NCI-H524 (cell line): ENCODE measurements at places on chromosomes 7 and 10.

- DNase-seq = no peak
Observed at GRCh38 chr7:89731751-89732445, 422.4 kb upstream of the STEAP1 start.

DNA sequence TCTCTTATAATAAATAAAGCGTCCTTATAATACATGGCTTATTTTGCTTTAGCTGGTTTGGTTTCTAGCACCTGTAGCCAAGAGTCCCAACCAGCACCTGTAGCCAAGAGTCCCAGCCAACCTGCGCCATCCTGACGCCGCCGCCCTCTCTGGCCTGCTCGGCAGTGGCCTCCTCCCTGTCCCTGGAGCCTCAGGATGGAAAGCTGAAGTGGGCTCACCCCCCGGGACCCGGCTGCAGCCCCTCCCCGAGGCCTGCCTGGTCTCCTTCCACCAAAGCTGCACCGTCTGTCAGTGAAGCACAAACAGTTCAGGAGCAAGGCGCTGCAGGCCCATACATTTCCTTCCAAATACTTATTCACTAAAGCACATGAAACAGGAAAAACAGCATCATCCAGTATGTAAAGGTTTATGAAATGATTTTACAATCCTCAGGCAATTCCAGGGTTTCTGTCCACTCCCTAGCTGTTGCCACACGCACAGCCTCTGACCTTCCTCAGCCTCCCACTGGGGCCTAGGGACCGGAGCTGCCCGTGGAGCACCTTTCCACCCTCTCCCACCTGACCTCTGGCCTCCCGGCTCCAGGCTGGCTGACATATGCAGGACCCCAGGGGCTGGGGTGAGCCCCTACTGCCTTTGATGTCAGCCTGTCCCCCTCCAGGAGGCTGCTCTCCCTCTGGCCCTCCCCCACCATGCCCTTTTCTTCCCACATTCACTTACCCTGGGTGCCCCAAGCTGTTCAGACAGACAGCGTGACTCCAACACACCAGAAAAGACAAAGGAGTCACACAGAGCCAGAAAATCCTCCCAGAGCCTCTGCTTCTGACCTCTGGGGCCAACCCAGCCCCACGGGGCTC, 149.6 kb upstream of the PPP2R2D start:
- DNase-seq = no peak

GRCh38 chr7:64802699-64803098, 8.5 kb downstream of the ZNF138 start:
- no peak for DNase-seq

GRCh38 chr7:147578196-147578595, 1012.4 kb upstream of the C7orf33 start:
- DNase-seq = no peak

DNA sequence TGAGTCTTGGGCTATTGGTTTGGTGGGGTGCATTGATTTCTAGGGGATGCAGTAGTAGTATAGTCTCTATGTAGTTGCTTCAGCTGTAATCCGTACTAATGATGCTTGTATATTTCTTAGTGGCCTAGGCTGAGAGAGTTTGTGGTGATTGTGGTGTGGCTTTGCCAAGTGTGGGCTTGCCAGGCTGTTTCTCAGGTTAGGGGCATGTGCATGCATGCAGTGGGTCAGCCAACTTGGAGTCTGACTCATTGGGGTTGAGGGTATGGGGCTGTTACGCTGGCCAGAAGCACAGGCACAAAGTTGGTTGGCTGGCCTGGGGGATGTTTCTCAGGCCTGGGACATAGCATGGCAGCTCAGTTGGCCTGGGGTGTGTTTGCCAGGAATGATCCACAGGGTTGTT, 25.7 kb upstream of the PLA2G12B start:
- DNase-seq = no peak

DNA sequence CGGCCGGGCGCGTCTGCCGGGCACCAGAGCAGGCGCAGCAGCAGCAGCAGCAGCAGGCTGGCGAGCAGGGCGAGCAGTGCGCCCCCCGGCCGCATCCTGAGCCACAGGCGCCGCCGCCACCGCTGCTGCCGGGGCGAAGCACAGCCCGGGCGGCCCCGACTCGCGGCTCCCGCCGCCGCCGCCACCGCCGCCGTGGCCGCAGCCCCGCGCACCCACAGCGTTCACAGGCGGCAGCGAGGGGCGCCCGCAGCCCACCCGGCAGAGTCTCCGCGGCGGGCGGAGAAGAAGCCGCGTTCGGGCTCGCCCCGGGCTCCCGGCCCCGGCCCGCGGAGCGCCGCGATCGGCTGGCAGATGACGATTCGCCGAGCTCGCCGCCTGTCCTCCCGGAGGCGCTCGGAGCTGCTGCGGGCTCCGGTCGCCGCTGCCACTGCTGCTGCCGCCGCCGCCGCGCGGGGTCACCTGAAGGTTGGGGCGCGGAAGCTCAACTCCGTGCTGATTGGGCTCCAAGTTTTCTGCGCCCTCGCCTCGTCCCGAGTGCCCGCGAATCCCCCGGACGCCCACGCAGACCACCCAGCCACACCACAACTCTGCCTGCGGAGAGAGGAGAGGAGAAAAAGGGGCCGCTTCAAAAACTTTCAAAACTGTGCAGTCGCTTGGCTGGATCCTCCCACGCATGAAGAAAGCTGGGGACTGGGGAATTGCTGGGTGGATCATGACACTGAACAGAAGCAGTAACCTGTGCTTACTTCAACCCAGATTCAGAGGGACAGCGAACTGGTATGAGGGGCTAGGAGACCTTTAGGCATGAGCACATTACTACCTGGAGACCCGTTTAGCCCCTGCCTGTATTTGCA, at the start of gene ST8SIA6:
Gene ST8SIA6, minus strand, starts transcription at position 435 of the 854 bp plus-strand sequence. Its CDS starts 340 bp downstream, at position 95.
- no peak for DNase-seq

DNA sequence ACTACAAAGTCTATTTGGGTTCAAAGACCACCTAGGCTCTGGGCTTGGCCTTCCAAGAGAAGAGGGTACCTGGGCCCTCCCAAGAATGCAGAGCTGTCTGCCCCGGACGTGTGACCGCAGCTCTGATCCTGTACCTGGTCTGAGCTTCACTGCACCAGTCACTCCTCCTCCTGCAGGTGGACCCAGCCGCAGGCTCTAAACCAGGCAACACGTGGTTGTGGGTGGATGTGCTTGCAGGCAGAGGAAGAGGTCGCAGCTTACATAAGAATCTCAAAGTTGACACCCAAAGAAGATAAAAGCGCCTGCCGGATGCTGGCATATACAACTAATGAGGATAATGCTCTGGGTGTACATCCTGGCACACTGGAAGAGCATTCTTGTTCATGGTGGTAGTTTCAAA, 9.4 kb upstream of the PFKP start:
- DNase-seq = no peak

DNA sequence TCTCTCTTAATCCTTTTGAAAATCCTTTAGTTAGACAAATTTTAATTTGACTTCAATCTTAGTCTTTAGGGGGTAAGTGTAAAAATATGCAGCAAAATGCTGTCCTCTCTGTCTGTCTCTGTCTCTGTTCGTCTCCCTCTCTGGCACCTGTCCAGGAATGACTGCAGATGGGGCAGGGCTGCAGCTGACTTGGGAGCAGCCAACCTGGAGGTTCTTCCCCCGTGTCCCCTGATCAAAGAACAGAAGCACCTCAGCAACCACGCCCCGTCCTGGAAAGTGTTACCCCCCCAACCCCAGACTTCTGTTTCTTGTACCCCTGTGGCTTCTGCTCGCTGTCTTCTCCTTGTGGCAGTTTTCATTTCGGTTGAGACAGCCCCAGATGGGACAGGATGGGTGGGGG, 141.6 kb upstream of the NPS start:
- DNase-seq = peak; percentile 16

GRCh38 chr7:144133307-144133706, 10.3 kb downstream of the OR2A14 start:
- DNase-seq = no peak

DNA sequence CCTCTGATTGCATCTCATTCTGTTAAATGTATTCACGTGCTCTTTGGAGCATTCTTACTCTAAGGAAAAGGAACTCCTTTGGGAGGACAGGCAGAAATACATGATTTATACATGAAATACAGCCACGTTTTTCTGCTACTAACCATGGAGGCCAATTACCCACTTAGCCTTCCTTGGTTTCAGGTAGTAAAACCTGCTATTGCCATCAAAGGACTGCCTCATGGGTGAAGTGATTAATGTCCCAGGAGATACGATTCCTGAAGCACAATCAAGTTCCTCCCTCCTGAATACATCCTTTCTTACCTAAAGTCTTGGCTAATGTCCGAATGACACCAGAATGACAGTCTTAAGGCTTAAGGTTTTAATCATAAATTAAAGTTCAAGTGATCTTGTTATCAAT, 58.5 kb upstream of the PIK3CG start:
- DNase-seq = no peak

DNA sequence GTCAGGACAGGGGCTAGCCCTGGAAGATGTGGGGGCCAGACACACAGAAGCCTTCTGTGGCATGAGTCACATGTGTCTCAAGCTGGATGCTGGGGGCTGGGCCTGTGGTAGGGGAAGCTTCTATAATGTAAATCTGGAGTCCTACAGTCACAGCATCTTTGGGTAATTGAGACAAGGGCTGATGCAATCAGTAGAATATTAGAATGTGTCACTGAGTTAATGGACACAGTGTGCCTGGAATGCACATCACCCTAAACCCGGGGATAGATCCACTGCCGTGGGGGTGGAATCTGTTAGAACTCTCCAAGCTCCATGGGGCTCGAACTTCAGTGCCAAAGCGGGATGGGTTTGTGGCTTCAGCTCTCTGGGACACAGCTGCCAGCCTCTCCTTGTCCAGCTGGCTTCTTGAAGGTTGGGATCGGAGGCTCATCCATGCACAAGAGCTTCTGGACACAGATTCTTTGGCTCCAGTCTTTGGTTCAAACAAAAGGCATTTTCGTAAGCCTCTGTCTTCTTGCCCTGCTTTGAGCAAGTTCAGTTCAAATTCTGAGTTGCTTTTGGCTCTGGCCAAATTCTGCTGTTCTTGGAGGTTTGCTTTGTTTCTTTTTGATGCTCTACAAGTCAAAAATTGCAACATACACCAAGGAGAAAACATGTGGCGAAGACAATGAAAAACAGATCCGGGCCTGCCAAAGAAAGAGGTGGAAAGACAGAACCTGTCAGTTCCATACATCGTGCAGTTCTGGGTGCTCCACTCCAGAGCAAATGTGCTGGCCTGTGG, 194.8 kb upstream of the ZNF32 start:
- no peak for DNase-seq

GRCh38 chr7:112594397-112594796, 113.6 kb downstream of the LSMEM1 start:
- DNase-seq = no peak

- peak; percentile 20 for DNase-seq
Observed at GRCh38 chr7:49773936-49774458, 559 bp downstream of the VWC2 start.

DNA sequence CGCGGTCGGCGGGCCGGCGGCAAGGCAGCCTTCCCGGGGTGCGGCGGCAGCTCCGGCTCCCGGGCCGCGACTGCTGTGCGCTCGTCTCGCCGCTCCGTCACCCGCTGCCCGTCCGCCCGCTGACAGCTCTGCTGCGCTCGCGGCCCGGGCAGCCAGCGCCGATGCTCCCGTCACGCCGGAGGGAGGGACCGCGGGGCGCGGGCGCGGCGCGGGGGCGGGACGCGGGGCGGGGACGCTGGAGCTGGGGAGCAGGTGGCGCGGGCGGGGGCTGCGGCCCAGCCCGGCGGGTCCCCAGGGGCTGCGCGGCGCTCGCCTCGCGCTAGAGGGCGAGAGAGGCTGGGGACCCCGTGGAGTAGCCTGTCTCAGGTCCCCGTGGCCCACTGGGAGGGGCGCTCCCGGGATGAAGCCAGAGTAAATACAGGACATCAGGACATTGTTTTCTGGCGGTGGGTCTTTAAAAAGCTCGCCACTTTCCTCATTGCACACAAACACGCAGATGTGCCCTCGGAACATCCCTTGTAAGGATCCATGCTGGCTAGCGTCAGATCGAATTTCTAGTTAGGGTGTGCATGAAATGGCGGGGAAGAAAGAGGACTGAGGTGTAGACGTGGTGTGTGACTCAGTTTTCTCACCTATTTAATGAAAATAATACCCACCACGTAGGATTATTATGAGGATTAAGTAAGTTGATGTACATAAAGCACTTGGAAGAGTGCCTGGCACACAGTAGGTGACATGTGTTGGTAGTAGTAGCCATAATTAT, at the start of gene ELAPOR2:
Gene ELAPOR2, minus strand, starts transcription at position 130 of the 763 bp plus-strand sequence. CDS start 141 bp downstream, outside the sequence.
- peak; percentile 85 for DNase-seq

DNA sequence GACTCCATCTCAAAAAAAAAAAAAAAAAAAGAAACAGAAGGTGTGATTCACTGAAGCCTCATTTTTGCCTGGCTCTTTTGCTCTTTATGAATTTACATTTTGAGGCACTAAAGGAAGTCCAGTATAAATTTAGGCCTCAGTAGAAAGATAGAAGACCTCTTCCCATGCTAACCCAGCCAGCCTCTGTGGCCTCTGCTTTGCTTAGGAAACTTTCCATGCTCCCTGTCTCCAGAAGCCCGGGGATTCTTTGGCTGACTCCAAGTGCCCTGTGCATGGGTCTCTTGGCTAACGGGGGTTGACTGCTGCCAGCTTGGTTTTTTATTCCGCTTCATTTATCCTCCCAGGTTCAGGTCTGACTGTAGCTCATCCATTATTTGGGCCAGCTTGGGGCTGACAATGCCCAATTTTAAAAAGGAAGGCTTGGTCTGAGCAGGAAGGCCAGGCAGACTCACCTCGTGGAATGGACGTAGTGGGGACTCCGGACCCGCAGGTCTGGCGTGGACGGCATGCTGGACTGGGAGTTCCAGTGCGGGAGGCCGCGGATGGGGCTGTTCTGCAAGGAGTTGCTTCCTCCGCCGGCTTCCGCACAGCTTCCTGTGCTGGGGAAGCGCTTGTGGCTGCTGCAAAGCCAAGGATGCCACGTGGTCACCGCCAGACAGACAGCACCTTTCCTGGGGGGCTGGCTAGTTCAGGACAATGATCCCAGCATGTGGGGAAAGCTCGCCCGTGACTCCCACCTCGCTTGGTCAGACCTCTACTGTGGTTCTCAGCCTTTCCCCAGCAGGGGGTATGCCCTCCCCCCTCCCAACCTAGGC, 72.3 kb downstream of the PRPF18 start:
- no peak for DNase-seq

- DNase-seq = no peak
Observed at GRCh38 chr10:71419002-71419540, 22.4 kb downstream of the CDH23 start.

DNA sequence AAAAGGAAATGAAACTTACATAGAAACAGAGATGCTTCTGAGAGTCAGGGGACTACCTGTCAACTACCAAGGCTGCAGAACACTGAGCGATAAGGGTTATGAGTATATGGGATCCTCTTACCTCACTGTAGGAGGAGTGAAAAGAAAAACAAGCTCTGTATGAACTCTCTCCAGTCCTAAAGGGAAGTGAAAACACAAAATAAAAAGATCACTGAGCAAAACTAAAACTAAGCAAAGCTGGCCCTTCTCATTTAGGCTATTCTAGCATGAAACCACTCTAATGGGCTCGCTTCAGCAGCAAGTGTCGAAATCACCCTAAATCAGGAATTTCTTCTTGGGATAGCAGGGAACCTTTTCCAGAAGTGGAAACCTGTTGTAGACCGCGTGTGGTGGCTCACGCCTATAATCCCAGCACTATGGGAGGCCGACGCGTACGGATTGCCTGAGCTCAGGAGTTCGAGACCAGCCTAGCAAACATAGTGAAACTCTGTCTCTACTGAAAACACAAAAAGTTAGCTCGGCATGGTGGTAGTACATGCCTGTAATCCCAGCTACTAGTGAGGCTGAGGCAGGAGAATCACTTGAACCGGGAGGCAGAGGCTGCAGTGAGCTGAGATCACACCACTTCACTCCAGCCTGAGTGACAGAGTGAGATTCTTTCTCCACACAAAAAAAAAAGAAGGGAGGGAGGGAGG, 27.0 kb downstream of the DCLRE1C start:
- no peak for DNase-seq

GRCh38 chr7:23161482-23161881, 20.4 kb upstream of the NUP42 start:
- DNase-seq = no peak
